ENCODE measurements at places on chromosomes 1 and 21.

GRCh38 chr1:121519042-121519755 lies 334.4 kb downstream of the SRGAP2C start:
- DNase-seq: peak; percentile 89

DNA sequence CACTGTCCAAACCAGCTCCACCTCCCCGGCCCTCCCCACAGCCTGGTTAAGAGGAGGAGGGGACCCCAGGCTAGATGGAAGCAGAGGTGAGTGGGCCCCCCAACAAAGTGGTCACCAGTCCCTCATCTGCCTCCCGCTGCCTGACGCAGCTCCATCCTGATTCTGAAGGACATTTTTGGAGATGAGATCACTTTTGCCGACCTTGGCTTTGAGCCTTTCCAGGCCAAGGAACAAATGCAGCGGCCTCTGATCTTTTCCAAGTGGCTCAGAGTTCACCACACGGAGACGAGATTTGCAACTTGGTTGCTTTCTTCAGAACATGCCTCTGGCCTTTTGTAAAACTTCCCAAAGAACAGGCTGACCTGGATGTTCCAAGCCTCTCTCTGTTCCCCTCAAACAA lies 223.1 kb downstream of the NPHP4 start:
- DNase-seq: no peak

GRCh38 chr1:22849770-22850169 lies 122.9 kb downstream of the LACTBL1 start:
- no peak for DNase-seq

- DNase-seq: no peak
These were observed 8.1 kb upstream of the F5 start for GRCh38 chr1:169594391-169594790.

DNA sequence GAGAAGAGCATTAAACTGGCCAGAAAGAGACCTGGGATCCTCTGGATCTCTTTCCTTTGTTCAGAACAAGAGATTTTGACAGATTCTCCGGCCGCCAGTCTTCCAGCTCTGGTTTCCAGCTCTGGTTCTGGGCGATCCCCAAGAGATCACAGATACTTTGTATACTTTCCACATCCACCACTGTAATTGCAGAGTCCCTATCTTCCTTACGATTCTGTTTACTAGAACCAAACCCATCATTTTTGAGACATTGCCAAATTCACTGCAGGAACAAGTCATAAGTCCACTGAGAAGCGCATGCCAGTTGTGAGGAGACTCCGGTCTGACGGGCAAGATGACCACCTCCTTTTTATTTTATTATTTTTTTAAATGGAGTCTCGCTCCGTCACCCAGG lies 505.2 kb downstream of the SMYD3 start:
- no peak for DNase-seq

DNA sequence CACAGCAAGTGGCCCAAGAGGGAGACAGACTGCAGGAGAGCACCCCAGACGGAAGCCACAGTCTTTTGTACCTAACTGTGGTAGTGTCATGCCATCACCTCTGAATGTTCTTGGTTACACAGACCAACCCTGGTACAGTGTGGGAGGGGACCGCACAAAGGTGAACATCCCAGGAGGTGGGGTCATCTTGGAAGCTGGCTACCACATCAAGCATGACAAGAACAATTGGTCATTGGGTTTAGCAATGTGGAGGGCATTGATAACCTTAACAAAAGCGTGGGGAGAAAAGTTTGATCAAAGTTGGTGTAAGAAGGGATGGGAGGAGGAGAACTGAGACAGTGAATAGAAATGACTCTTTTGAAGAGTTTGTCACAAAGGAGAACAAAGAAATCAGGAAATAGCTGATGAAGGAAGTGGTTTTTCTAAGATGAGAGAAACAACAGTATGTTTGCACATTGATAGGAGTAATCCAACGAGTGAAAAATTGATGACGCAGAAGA lies 87.1 kb upstream of the CACNA1E start:
- peak; percentile 48 for DNase-seq

DNA sequence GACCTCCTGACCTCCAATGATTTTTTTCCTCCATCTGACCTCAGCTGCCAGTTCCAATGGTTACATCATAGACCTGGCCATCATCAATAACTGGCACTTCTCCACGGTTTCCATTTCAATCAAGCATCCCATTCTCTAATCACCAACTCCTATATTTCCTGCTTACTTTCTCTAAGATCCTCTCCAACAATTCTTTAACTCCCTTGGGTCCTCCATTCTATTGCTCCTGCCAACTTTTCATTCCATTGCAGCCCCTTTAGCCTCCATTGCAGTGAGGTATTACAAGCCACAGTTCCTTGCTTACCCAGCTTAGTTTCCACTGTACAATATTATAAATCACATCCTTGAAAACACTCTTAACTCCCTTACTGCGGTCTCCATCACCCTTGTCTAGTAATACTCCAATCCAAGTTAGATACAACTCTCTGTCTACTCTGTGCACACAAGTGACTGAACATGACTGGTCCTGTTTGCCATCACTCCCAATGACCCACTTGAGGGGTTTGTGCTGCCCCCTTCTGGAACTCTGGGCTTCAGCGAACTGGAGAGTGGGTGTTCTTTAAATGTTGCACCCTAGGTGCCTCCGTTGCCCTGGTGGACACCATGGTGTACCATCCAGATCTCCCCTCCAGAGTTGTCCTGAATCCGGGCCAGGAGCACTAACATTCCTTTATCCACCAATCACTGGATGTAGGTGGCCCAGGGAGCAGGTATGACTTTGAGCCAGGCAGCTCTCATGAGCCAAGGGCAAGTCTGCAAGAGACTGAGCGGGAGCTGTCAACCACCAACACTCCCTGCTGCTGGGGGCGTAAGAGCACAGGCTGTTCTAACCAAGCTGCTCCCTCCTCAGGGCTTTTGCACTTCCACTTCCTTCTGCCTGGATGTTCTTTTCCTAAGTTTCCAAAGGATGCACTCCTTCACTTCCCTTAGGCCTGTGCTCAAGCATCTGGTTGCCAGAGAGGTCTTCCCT lies 3.7 kb upstream of the FNDC7 start:
- DNase-seq: peak; percentile 84

DNA sequence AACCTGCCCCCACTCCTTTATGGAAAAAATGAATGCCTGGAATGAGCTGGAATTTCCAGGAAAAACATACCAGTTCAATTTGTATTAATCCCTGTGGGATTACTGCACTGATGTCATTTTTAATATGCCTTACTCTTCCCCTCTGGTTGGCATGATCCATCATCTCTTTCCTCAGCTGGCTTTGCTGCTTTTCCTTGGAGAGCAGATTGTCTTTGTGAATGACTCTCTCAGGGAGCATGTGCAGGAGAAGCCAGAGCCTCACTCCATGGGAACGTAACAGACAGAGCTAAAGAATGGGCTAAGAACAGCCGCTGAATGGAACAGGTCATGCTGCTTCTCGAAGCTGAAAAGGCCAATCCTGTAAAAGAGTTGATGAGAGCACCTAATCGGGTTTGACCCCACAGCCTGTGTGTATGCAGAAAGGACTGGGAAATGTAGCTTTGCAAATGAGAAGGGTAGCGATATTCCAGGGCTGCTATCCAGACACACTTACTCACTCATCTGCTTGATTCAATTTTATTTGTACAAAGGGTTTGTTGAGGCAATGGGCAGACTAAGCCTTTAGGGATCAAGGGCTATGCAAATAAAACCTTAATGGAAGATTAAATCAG lies 20.7 kb downstream of the PHC2 start:
- no peak for DNase-seq

DNA sequence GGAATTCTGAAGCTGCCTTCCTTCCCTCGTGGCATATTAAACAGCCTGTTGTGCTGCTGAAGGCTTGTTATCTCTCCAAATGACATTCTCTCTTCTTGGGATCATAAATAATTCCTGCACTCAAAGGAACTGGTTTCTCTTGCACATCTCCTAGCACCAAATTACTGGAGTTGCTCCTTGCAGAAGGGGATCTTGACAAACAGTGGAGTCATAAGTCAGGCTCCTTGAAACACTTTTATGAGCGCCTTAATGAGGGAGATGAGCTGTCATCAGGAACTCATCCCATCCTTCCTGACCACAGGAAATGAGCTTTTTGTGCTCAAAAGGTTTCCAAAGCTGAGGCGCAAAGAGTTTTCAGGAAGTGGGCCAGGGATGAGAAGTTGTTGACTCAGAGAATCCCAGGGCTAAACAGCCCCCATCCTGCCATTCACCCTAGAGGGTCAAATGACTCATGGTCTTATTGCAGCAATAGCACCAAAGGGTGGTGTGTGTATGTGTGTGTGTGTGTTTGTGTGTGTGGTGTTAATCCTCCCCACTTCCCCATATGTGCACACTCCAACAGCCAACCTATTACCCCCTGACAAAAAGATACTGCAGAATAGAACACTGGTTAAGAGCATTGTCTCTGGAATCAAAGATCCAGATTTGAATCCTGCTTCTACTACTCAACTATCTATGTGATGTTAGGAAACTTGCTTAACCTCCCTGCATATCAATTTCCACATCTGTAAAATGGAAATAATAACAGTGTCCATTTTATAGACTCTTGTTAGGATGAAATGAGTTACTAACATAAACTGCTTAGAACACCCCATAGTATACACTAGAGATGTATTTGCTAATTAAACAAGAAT lies 2.8 kb upstream of the PHC2 start:
- peak; percentile 32 for DNase-seq

DNA sequence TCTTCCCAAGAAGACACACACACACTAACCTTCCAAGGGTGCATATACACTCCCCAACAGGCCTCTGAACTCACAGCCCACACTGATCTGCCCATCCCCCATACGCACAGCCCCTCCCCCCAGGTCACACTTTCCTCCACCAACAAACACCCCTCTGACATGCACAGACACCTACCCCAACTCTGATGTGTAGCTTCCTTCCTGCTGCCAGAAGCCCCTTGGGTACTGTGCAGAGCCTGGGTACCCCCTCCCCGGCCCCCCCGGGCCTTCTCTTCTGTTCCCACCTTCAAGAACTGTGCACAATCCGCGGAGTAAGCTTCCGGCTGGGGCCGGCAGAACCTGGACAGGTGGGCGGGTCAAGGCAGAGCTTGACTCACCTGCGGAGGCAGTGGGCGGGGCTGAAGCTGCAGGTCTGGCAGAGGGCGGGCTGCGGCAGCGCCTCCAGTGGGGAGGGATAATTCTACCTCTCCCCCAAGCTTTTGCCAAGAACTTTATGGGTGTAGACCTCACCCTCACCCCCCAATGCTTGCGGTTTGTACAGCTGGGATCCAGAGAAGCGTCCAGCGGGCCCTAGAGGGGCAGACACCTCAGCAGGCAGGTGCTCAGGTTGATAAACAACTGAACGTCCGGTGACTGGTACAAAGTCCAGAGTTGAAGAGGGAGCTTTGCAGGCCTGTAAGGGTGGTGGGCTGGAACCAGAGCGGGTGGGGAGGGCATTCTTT lies at the start of gene C1orf210:
Gene C1orf210 (minus strand): TSS at position 313 of the 722 bp plus-strand sequence. CDS start 2,311 bp downstream, outside the sequence.
- no peak for DNase-seq

GRCh38 chr21:36630485-36631206 lies 68.3 kb upstream of the SIM2 start:
- DNase-seq: peak; percentile 50

DNA sequence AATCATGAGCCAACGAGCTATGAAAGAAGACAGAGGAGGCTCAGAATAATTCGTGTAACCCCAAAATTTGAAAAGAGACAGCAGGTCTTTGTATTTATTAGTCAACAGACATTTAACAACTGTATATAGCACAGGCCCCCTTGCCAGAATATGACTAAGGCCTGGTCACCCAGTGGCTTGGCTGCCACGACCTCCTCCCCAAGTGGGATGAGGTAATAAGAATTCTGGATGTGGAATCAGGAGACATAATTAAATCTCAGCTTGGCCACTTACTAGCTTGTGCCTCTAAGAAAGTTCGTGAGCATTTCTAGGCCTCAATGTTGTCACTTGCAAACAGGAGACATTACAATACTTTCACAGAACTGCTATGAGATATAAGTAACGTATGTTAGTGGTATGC lies 134.2 kb upstream of the TNFSF4 start:
- no peak for DNase-seq

DNA sequence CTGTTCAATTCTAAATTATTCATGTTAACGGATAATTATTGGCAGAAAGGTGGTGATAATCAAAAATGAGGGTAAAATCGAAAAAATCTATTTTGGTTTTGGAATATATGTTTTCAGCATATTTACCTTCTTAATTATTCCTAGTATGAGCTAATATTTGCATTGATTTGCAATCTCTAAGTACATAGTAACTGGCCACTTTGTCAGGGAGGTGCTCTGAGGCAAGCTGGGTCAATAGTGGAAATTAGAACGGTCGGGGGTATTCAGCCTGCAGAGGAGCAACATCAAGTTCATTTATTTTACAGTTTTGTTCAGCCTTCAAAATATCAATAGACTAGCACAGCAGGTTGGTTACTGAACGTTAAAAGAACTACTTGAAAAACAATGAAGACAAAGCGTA lies 1.8 kb downstream of the OTUD7B start:
- no peak for DNase-seq

DNA sequence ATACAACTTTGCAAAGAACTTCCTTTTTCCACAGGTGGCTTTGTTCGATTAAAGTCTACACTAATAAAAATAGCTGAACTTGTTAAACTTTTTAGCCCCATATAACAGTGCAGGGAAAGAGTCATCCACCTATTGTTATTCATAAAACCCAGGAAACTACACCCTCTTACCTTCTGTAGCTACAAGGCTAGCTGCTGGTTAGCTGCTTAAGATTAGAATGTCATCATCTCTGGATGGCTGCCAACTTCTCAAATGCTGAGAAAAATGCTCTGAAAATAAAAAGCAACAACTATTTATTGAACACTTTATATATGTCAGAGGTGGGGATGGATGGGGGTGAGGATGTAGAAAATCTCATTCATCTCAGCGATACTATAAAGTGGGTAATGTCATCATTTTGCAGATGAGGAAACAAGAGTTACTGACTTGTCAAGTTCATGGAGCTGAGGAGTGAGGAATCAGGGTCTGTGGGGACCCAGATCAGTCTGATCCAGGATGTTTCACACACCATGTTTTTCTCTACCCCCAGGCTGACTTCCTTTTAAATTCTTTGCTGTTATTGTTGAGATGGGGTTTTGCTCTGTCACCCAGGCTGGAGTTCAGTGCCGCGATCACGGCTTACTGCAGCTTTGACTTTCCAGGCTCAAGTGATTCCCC lies 17.1 kb downstream of the ATP5PF start:
- DNase-seq: no peak

GRCh38 chr1:61142726-61143500 lies 60.6 kb downstream of the NFIA start:
- no peak for DNase-seq

DNA sequence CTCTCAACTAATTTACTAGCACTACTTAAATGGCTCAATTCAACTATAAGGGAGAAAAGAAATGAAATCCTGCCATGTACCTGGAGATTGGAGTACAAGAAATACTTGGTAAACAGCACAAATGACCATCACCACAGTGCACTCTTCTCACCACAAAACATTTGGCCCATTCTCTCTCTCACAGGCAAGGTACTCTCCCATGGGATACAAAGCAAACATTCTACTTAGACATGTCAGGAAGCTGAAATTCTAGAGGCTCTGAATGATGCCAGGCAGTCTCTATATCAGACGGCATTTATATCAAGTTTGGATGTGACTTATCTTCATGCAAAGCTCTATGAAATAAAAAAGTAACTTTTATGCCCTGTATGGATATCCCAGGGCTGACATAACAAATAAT lies 72.5 kb downstream of the DPT start:
- DNase-seq: no peak

GRCh38 chr1:216621536-216621935 lies 101.7 kb downstream of the ESRRG start:
- no peak for DNase-seq
